Naive thymus-derived CD8-positive, alpha-beta T cell (primary cell): ENCODE measurements at places on chromosomes 1 and 21. TPM values are rescaled to one million over a fixed set of nuclear protein-coding genes. Genes with fewer than 3 reads are reported as not detected.

- no peak for DNase-seq
Observed at GRCh38 chr1:22074803-22075202, 22.3 kb downstream of the CDC42 start.

DNA sequence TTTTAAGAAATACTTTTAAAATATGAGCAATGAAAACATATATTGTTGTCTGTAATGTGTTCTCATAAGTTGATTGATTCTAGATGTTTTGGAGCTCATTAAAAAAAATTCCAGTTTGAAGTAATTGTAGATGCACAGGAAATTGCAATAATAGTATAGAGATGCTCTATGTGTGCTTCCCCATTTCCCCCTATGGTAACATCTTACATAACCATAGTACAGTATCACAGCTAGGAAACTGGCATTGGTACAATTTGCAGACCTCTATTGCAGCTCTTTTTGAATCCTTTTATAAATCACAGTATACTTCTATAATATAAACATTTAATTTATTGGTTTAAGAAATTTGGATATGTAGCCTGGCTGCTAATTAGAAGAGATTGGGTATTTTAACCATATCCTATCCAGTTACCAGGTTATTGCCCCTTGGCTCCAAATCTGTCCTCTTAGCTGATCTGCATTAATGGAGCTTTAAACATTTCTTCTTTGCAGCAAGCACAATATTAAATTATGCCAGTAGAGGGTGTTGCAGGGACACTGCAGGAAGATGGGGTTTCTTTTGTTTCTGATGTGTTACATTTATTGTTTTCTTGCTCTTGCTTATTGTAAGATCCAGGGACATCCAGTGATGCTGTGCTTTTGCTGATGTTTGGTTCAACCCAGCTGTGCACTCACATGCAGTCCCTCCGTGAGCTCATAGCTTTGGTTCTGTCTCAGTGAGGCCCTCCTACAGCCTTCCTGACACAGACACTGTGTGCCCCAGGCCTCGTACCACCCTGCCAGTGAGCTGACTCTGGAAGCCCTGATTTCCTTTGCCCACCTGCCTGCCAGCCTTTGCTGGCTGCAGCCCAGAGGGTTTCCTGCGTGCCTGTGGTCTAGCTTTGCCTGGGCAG lies 103.3 kb downstream of the RABGAP1L start:
- no peak for DNase-seq

DNA sequence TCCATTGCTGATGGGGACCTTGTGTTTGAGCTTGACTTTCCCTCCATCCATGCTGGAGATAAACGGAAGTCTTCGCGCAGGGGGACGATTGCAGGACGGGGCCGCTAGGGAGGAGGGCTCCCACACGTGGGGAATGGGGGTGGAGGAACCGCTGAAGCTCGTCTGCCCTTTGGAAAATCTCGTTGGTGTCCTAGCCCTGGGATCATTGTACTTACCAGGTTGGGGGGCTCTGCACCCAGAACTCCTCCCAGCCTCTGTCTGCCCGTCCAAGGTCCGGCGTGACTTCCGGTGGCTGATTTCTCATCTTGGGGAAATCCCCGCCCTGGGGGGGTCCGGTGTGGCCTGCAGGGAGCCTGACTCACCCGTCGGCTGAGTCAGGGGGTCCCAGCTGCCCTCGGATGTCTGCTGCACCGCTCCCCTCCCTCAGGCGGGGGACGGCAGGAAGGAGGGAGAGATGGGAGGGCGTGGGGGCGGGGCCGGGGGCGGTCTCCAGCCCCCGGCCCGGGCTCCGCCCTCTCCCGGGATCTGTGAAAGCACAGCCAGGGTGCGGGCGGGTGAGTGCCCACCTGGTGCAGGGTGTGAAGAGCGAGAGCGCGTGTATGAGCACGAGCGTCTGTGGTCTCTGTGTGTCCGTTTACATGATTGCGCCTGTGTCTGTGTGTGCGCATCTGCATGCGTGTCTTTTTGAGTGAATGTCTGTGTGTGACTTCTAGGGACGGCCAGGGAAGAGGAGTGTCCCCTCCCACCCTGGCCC lies 35.8 kb downstream of the PIK3CD start:
- DNase-seq: peak; percentile 56

- DNase-seq: no peak
Observed at GRCh38 chr1:17545356-17545755, 5.9 kb downstream of the ARHGEF10L start.

- DNase-seq: no peak
Observed at GRCh38 chr1:91065337-91065736, 43.5 kb upstream of the ZNF644 start.

Gene RNU1-2
- not detected for polyA plus RNA-seq
